ENCODE measurements at places on chromosomes 4 and X.

DNA sequence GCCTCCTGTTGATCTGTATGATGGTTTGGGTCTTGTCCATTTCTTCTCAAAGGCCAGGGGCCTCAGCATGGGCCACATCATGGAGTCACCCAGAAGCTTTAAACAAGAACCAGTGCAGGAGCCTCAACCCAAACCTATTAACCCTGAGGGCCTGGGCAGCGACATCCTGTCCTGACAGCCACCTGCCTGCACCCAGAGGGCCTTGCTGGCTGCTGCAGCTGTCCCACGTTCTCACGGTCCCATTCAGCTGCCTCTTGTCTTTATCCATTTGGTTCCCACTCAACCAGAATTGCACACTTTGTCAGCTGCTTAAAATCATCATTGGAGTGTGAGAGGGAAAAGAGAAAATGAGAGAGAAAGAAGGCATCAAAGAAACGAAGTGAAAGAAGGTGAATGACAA is 21.6 kb downstream of the C4orf50 start:
- no peak for DNase-seq

- no peak for DNase-seq
Measured at GRCh38 chrX:16851421-16851820, 18.7 kb downstream of the RBBP7 start.

DNA sequence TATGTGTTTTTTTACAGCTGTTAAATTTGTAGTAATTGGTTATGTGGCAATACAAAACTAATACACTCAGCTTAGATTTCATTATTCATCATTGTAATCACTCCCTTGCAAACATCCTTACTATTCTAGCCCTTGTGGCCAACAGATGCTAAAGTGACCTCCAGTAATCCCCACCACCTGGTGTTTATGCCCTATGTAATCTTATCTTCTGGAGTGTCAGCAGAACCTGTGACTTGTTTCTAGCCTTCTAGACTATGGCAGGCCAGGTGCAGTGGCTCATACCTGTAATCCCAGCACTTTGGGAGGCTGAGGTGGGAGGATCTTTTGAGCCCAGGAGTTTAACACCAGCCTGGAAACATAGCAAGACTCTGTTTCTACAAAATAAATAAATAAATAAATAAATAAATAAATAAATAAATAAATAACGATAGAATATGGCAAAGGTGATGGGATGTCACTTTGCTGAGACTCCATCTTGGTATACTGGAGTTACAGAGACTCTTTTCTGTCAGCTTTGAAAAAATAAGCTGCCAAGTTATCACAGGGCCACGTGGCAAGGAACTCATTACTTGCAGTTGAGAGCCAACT is 12.3 kb upstream of the TSR2 start:
- DNase-seq = no peak

DNA sequence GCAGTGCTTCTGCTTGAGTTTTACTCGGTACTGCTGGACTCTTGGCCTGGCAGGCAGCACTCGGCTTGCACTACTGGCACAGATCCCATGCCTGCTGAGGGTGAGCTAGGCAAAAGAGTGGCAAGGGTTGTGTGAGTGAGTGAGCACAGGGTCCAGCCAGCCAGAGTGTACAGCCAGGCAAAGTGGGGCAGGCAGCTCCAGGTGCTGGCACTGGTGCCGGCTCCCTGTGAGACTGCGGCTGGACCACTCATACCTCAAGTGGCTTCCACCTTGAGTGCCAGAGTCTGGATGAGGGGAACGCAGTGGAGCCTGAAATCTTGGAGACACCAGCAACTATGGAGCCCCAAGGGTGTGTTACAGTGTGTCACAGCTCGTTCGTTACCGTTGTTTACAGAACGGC is 1451.9 kb upstream of the AGA start:
- no peak for DNase-seq

DNA sequence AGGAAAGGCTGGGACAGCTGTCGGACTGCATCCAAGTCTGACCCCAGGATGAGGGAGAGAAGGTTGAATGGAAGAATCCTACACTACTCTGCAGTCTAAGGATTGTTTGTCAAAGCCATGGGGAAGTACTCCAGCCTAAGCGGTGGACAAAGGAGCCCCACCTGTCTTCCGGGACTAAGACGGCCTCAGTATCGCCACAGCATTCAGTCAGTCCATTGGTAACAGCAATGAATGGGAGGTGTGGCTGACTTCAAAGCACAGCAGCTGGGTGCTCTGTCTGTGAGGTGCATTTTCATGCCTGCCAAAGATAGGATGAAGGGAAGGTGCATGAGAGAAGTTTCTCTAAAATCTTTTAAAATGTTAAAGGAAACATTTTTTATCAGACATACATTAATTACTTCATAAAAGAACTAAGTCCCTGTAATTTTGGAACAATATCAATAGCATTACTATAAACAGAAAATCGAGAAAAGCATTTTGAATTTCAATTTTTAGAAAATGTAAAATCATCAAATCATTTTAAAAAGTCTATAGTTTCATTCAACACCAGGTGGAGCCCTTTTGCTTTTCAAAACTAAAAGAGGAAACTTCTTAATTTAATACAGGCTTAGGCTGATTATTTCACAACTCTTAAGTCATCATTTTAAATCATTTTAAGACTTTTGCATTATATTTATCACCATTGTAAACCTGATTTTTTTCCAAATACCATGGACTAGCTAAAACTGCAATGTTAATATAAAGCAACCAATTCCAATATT is 27.6 kb upstream of the INTU start:
- no peak for DNase-seq

- DNase-seq = no peak
Measured at GRCh38 chrX:10231461-10231860, 74.7 kb downstream of the CLCN4 start.

DNA sequence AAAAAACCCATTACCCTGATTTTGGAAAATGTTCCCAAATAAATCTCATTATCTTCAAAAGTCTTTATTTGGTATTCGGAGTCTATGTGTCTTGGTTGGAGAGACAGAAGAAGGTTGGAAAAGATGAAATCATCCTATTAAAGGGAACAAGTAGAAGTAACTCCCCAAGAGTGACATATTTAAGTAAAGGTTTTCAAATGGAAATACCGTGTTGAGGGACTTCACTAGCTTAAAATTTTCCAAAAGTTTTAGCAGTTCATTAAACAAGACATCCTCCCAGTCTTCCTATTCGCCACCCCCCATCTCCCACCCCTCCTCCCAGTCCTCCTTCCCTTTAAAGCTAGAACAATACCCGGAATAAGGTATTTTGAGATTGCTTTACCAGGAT is 62.7 kb upstream of the CCDC160 start:
- no peak for DNase-seq

DNA sequence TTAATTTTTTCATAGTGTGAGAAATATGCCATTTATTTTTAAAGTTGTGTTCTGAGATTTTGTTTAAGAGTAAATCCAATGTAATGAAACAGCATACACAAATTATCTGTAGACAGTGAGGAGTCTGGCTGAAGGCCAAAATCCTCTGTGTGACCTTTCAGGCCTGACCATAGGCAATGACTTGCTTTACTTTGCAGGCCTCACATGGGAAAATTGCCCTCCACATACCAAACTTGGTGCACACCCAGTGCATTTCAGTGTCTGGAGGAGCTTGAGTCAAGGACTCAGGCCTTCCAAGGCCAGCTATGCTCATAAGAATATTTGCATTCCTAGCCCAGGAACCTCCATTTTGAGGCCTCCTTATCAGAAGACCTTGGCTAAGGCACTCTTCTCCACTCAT is 430.1 kb downstream of the GABRG1 start:
- DNase-seq = no peak

DNA sequence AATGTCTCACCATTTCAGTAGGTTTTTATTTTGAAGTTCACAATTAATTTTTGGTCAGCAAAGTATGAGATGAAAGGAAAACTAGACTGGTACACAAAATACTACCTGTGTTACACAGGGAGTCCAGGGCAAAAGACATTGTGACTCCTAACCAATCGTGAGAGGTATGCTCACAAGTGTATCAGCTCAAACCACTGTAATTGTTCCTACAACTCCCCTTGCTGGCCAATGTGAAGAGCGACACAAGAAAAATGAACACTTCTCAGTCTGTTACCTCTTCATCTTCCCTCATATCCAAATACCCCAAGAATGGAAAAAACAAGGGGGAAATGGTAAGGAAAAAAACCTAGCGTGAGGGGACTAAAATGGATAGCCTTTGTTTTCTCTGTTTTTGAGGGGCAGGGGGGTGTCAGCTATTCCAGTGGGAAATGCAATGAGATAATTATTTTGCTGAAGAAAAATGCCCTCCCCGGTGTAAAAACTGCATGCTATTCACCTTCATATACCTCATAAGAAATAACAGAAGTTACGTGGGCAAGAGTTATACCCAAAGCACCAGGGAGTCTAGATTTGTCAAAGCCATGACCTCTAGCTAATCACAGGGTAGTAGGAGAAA is 30.6 kb upstream of the NSUN7 start:
- no peak for DNase-seq

DNA sequence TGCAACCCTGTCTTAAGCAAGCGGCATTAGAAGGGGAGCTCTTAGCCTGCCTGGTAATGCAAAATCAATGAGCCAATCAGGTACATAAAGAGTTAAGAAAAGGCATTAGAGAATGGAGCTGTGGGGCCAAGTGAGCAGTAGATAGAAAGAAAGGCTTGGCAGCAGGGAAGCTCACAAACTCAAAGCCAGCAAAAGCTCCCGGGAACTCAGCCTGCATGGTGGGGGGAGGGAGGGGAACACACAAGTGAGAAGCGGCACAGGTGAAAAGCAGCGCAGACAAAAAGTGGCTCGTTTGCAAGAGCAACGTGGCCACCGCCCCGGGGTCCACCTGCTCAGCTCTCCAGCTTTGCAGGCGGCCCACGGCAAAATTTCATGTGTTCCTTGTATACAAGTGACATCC is 818.5 kb downstream of the FAM133A start:
- DNase-seq = no peak

DNA sequence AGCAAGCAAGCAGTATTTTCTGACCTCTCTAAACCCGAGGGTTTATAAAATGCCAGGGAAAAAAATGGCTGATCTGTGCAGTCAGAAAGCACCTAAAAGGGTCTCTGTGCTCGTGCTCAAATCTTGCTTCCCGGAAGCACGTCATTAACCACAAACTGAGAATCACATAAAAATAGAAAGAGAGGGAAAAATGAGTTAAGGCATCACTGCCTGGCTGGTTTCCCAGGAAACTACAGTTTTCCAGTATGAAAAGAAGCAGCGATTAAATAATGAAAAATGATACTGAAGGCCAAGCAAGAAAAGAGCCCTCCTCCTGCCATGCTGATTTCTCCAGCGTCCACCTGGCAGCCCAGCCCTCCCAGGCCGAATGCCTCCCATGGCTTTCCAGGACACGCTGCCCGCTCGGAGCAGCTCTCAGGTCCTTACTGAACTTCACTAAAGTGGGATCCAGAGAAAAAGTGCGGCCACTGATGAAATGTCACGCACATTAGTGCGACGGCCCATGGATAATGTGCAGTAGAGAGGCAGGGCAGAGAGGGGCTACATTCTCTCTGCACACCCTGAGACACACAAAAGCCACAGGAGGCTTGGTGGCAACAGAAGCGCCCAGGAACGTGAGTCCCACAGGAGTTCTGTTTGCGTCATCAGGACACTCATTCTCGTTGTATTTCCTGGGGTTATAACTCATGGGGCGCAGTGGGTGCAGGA is 80.4 kb downstream of the WFS1 start:
- DNase-seq = no peak

DNA sequence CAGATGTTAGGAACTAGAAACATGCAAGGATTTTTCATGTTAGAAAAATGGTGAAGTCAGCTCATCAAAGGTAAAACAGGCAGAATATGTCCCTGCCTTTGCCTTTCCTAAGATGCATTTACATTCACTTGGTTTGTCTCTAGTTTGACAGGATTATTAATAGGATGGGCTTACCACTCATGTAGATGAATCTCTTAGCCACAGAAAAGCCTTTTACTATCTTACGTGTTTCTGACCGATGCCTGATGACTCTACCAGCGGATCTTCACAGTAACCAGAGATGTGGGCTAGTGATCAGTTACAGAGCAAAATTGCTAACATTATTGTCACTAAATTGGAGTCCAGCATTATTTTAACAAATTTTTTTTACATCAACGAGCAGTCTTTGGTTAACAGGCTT is 187.6 kb downstream of the MAML3 start:
- DNase-seq = no peak

- DNase-seq = no peak
Measured at GRCh38 chr4:124414276-124415040, 298.1 kb downstream of the ANKRD50 start.

DNA sequence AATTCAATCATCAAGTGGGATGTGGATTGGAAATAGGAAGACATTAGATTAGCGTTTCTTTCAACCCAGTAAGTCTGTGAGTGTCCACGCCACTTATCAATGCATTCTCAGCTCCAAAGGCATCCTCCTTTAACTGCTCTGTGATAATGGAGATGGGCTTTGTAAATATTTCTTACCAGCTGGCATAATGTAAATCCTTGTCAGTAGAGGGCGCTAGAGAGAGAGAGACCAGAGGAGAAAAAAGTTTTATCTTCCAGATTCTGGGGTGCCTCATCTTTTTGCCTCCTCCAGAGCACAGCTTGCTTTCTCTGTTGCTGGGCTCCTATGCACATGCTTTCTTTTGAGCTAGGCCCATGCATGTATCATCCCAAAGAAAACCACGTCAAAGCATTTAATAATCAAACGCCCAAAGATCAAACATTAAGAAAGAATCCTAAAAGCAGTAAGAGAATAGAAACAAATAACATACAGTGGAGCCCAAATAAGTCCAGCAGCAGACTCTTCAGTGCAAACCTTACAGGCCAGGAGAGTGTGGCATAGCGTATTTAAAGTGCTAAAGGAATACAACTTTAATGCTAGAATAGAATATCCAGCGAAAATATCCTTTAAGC is 9.6 kb upstream of the MTMR1 start:
- DNase-seq = no peak

DNA sequence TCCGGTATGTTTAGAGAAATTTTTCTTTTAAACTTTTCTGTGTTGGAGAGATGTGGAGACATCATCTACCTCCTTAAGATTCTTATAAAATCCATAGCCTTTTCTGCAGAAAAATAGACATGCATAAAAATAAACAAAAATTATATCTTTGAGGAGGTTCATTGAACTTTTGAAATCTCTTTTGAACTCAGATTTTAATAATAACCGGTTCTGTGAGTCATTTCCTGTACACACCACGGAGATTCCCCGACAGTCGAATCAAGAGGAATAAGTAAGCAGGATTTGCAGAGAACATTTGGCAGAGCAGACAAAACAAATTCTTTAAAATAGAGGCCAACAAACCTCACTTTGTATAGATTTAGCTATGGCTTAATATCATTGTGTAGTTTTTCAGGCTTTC is 918.7 kb upstream of the POU3F4 start:
- no peak for DNase-seq

DNA sequence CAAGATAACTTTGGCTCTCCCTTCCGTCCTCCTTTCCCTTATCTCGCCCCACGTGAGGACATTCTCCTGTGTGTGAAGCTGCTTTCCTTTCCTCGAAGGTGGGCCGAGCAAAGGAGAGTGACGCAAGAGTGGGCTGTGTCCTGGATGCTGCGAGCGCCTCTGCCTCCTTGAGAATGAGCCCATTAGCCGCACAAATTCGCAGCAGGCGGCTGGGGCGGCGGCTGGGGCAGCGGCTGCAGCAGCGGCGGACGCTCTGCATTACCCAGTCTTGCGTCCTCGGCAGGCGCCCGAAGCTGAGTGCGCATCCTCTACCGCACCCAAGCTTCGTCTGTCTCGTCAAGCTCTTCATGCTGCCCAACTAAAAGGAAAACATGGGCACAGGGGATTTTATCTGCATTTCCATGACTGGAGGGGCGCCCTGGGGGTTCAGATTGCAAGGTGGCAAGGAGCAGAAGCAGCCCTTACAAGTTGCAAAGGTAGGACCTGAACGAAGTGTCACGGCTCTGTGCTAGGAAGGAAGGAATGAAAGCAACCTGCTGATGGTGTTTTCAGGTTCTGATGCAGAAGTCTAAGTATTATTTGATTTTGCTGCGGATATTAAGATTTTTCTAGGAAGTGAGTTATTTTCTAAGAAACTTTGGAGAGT is at the start of gene SYNPO2:
SYNPO2 (plus strand) TSS at position 189 of the 646 bp plus-strand sequence; CDS start at position 372, 183 bp downstream.
- peak; percentile 83 for DNase-seq

Data from right hindlimb (tissue), 1 donor.